Aorta (tissue), 5 donors: ENCODE measurements at places on chromosomes 3 and 15. TPM values are rescaled to one million over a fixed set of nuclear protein-coding genes. Genes with fewer than 3 reads are reported as not detected.
A peak's percentile ranks its signal among the peaks of the same experiment; 100 is the strongest.

KCNH8 gene
- 0.15 TPM for total RNA-seq

SNAPC5 gene
- total RNA-seq: 18.9 TPM

GRCh38 chr3:66140106-66140505 lies 80.7 kb upstream of the SLC25A26 start:
- no peak overlapping the region for H3K4me3 ChIP-seq
- H3K36me3 ChIP-seq: no peaks in the 10 kb centered on the region
- DNase-seq: no peak
- no peaks in the 10 kb centered on the region for H3K27me3 ChIP-seq
- no peaks in the 10 kb centered on the region for H3K4me1 ChIP-seq
- H3K27ac ChIP-seq: no peak overlapping the region

SLC12A1 gene
- total RNA-seq: 0.42 TPM

DNA sequence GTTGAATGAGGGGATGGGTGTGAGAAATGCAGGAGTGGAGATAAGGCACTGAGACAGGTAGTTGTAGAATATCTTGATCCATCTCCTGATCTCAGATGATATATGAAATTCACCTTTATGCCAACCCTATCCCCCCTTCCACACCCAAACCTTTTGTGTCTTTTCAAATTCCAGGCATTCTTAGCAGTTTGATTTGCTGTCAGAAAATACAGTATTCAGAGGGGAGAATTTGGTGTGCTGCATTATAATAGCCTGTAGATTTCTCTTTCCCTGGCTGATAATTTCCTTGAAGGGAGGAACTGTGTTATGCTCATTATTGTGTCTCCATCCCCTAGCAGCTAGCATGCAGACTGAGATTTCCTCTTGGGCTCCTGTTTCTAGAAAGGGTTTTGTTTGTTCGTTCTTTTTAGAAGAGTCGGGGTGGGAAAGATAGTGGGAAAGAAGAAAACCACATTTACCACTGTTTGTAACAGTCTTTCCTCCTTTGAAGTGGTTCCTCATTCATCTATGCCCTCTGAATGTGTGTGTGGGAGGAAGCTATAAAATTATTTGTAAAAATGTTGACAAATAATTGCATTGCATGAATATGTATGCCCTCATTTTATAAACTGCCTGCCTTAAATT lies 373.4 kb downstream of the DIPK2A start:
- no peaks in the 10 kb centered on the region for H3K27me3 ChIP-seq
- DNase-seq: no peak
- no peak overlapping the region for H3K27ac ChIP-seq
- no peaks in the 10 kb centered on the region for H3K4me1 ChIP-seq
- no peaks in the 10 kb centered on the region for H3K36me3 ChIP-seq

GRCh38 chr3:100971798-100972197 lies 21.4 kb downstream of the ABI3BP start:
- H3K4me1 ChIP-seq: no peaks in the 10 kb centered on the region
- H3K4me3 ChIP-seq: no peak overlapping the region
- H3K36me3 ChIP-seq: no peaks in the 10 kb centered on the region
- no peak overlapping the region for H3K27ac ChIP-seq
- H3K27me3 ChIP-seq: no peaks in the 10 kb centered on the region

LSMEM2 gene
- not detected for total RNA-seq

TRPM1 gene
- total RNA-seq: not detected

DNA sequence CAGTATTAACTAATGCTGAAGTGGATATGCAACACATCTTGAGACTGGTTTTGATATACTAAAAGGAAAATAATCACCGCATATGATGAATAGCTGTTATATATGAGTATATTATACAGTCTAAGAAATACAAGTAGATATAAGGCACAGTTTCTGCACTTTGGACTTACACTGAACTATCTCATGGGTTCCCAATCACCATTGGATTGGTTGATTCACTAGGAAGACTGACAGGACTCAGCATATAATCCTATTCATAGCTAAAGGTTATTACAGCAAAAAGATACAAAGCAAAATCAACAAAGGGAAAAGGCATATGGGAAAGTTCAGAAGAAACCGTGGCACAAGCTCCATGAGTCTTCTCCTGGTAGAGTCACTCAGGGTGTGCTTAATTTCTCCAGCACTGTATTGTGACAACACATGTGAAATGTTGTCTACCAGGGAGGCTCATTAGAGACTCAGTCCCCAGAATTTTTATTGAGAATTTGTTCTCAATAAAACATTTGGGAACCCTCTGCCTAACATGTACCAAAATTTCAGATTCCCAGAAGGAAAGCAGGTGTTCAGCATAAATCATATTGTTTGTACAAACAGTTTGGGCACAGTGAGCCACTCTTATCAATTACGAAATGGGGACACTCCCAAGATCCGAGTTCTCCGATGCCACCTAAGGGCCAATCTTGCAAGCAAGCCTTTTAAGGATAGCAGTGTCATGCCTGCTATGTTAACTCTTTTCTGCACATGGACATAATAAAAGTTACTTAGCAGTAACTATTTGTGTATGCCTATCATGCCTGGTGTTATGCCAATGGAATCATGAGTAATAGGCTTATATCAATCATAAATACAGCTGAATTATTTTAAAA lies 26.8 kb downstream of the CMC1 start:
- H3K4me3 ChIP-seq: no peak overlapping the region
- no peaks in the 10 kb centered on the region for H3K27me3 ChIP-seq
- DNase-seq: no peak
- H3K36me3 ChIP-seq: peaks cover 4% of the 10 kb centered on the region
- no peaks in the 10 kb centered on the region for H3K4me1 ChIP-seq

GRCh38 chr15:78097667-78098066 lies 5.3 kb downstream of the SH2D7 start:
- peak; percentile 58 for DNase-seq
- H3K4me3 ChIP-seq: no peak overlapping the region
- H3K36me3 ChIP-seq: no peaks in the 10 kb centered on the region

DNA sequence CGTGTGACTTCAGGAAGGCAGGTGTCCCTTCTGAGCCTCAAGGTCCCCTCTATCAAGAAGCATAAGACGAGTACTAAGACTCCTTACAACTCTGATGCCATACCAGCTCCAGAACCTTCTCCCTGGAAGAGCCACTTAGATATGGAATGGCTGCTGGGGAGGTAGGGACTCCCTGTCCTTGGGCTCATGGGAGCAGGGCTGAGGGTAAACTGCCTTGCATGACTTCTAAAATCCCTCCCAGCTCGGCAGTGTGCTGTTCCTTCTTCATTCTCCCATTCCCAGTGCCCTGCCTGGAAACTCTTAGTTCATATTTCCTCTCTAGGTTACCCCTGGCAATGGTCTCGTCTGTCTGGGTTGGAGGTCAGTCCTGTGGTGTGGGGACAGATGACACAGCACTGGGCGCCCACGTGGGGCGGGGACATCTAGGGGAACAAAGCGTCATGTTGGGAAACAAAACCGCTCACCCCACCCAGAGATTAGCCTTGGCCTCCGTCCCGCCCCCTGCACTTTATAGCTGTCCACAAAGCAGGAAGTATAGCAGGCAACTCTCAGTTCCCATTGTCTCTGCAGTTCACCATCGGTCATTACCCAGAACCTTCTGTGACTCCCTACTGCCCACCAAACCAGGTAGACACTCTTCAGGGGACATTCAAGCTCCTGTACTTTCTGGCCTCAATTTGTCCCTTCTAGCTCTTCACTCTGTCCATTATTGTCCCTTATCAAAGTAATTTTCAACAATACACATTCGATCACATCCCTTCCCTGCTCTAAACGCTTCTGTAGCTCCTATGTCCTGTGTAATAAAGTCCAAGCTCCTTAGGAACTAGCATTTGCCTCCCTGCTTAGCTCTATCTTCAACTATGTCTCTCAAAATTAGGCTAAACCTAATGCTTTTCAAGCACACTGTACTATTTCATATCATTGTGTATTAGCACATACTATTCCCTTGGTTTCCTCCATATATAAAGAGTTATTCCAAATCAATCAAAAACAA lies 73.8 kb downstream of the IQSEC1 start:
- H3K4me3 ChIP-seq: no peak overlapping the region
- no peak overlapping the region for H3K27ac ChIP-seq
- no peaks in the 10 kb centered on the region for H3K27me3 ChIP-seq
- peak; percentile 88 for DNase-seq
- H3K4me1 ChIP-seq: no peaks in the 10 kb centered on the region
- H3K36me3 ChIP-seq: no peaks in the 10 kb centered on the region

DNAH12 gene
- 0.18 TPM for total RNA-seq

- no peaks in the 10 kb centered on the region for H3K27me3 ChIP-seq
- no peak overlapping the region for H3K4me3 ChIP-seq
- no peak overlapping the region for H3K27ac ChIP-seq
- H3K36me3 ChIP-seq: no peaks in the 10 kb centered on the region
- no peaks in the 10 kb centered on the region for H3K4me1 ChIP-seq
These were observed 75.0 kb downstream of the PEX5L start for GRCh38 chr3:179961703-179962078.

DNA sequence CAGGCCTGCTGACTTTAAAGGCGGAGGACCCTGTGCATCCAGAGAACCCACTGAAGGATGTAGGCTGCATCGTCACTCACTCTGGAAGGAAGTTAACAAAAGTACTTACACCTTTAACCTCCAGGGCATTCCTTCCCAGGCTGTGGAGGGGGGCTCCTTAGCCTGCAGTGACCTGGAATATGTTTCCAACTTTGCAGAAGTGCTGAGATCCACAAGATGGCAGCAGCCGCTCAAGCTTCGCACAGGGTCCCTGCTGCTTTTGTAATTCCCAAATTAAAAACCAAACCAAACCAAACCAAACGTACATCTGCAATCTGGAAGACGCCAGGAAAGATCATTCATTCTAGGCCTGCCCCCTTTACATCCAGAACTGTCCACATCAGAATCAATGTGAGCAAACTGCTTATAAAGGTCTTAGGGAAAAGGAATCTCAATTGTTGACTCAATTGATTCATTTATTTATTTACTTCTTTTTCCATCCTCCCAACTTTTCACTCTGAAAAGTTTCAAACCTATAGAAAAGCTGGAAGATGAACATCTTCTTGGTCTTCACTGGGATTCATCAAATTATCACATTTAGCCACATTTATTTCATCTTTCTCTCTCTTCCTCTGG lies 70.5 kb upstream of the KLHL25 start:
- H3K4me3 ChIP-seq: no peak overlapping the region
- H3K27ac ChIP-seq: no peak overlapping the region
- H3K27me3 ChIP-seq: no peaks in the 10 kb centered on the region
- H3K4me1 ChIP-seq: no peaks in the 10 kb centered on the region
- no peaks in the 10 kb centered on the region for H3K36me3 ChIP-seq

GRCh38 chr3:188827576-188827975 lies 344.2 kb upstream of the TPRG1 start:
- H3K36me3 ChIP-seq: peaks cover 2% of the 10 kb centered on the region
- no peak for DNase-seq
- H3K27ac ChIP-seq: no peak overlapping the region
- H3K27me3 ChIP-seq: no peaks in the 10 kb centered on the region
- peaks cover 1% of the 10 kb centered on the region for H3K4me1 ChIP-seq

- H3K4me3 ChIP-seq: no peak overlapping the region
- H3K27me3 ChIP-seq: no peaks in the 10 kb centered on the region
- no peaks in the 10 kb centered on the region for H3K4me1 ChIP-seq
- no peak for DNase-seq
- no peak overlapping the region for H3K27ac ChIP-seq
- no peaks in the 10 kb centered on the region for H3K36me3 ChIP-seq
These were observed 47.2 kb downstream of the BSN start for GRCh38 chr3:49601358-49602048.

DNA sequence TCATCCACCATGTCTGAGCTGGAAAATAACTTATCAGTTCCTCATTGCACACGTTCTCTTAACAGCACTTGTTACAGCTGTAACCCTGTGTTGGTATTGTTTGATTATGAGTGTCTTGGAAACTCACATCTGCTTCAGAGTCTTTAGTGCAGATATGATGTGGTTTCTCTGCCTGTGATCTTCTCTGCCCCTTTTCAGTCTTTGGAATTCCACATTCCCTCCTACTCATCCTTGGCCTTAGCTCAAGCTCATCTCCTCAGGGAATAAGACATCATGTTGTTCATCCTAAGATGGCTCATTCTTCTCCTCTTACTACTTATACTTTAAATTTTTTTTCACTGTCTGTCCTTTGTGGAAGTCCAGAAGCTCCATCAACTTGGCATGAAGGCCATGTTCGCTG lies 77.7 kb downstream of the SYNPR start:
- H3K27me3 ChIP-seq: peaks cover 2% of the 10 kb centered on the region
- H3K36me3 ChIP-seq: no peaks in the 10 kb centered on the region
- H3K4me3 ChIP-seq: no peak overlapping the region
- H3K27ac ChIP-seq: no peak overlapping the region

- H3K4me1 ChIP-seq: no peaks in the 10 kb centered on the region
- H3K36me3 ChIP-seq: no peaks in the 10 kb centered on the region
- H3K27ac ChIP-seq: no peak overlapping the region
- H3K27me3 ChIP-seq: no peaks in the 10 kb centered on the region
These were observed 122.6 kb upstream of the DLG1 start for GRCh38 chr3:197421021-197421420.

GRCh38 chr15:90264671-90265070 lies 801 bp upstream of the NGRN start:
- no peaks in the 10 kb centered on the region for H3K27me3 ChIP-seq
- H3K4me1 ChIP-seq: no peaks in the 10 kb centered on the region
- peak overlapping the region; percentile 91 for H3K27ac ChIP-seq
- peak overlapping the region; percentile 80 for H3K4me3 ChIP-seq
- DNase-seq: no peak
